ENCODE measurements at places on chromosomes 1 and 21.

- no peak for DNase-seq
These were observed 7.0 kb downstream of the TMEM63A start for GRCh38 chr1:225875044-225875815.

DNA sequence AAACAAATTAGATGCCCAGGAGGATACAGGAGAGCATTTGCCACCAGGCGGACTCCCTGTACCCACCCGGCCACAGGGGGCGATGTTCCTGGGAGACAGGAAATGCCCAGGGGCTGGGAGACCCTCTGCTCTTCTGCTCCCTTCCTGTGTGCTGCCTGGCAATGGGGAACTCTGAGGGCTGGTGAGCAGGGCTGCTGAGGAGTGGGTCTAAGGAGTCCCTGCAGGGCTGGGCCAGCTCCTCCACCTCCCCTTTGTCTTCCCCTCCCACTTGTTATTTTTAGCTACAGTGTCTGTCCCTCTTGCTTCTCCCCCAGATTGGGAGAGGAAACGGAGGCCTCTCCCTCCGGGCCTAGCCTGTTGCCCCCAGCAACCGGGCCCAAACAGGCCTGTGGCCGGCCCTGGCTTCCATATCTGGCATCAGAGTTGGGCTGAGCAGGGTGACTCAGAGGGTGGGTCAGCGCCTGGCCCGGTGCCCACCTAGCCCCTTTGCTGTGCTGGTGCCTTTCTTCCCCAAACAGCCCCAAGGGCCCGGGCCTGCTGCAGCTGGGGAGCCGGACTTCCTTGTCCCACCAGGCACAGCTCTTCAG lies 11.6 kb downstream of the LMNA start:
- DNase-seq: peak; percentile 93

GRCh38 chr1:200035956-200036618 lies 8.6 kb downstream of the NR5A2 start:
- DNase-seq: no peak

DNA sequence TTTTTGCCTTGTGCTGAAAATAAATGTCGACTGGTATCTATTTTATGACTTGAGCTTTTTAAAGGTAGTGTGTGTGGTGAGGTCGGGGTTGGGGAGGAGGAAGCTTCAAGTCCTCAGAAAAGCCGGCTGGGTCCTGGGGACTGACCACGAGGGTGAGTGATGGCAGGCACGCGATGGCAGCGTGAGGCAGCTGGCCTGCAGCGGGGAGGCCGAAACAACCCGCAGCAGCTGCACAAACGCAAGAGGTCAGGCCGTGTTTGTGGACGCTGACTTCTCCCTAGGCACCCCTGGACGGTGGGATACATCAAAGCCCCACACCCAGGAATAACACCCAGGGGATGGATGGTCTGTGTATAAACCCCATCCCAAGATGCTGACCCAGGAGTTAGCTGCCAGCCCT lies 51.4 kb downstream of the ZBTB18 start:
- DNase-seq: no peak

GRCh38 chr1:21318714-21319159 lies 28.5 kb upstream of the ECE1 start:
- DNase-seq: no peak

DNA sequence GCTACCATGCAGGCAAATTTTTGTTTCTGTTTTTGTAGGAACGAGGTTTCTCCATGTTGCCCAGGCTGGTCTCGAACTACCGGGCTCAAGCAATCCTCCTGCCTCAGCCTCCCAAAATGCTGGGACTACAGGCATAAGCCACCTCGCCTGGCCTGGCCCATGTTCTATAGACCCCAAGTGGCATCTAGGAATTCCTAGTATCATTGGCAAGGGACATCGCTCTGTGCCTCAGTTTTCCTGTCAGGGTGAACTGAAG lies 14.5 kb downstream of the NES start:
- DNase-seq: no peak

DNA sequence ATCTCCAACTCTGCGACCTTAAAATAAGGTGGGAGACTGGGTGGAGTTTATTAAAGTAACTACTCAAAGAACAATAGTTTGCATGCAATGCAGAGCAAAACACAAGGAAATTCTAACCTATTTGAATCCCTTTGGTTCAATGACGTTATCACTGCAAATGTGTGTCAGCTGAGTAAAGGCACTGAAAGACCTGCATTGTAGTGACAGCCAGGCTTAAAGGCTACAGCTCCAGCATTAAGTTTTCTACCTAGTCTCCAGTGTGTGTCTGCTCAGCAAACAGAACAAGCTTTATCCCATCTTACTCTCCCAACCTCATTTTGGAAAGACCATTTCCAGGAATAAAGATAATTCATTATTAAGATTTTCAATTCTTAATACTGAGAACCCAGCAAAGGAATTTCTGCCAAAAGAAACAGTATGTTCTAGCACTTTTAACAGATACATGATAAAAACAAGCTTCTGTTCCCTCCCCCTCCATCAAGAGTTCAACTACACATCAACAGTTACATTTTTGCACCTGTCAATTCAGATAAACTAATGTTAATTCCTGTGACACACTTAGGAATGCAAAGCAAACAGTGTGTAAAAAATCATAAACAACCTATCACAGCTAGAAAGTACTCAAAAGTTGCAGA lies 14.2 kb downstream of the PTP4A2 start:
- DNase-seq: no peak

DNA sequence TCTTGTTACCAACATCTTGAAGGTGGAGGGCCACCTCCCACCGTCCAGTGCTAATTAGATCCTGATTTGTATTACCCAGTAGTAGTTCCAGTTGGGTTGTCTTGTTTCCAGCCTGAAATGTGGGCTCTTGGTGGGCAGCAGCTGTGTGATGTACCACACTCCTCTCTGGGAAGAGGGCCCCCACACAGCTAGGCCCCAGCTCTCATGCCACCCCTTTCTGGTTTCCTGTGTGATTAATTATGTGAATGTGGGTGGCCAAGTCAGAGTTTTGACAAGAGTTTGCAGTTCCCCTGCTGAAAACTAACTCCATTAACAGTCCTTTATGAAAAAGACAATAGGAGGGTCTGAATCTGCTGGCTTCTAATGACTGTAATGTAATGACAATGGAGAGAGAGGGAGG lies 3.8 kb downstream of the HMGB4 start:
- DNase-seq: no peak

- DNase-seq: no peak
These were observed 30.1 kb downstream of the SZRD1 start for GRCh38 chr1:16397120-16397519.

- DNase-seq: no peak
These were observed 74.3 kb downstream of the CEP350 start for GRCh38 chr1:180028864-180029263.

- no peak for DNase-seq
These were observed 387.8 kb upstream of the RUNX1 start for GRCh38 chr21:35436899-35437298.

DNA sequence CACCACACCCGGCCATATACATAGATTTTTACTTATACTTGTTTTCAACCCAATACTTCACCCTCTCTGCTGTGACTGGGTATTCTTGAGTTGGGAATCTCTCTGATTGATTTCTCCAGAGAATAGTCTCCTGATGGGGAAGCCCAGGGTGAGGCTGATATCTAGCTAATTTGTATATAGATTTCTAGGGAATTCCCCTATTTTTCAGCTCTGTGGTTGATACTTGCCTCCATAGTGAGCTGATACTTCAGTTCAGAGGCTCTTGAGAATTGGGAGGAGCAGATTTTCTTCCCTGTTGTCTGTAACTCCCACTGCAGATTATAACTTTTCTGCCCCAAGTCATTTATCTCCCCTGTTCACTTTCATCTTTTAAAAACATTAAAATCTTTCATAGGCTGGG lies 14.5 kb upstream of the SH3BGRL3 start:
- DNase-seq: no peak

- no peak for DNase-seq
These were observed 159.0 kb upstream of the ZNHIT6 start for GRCh38 chr1:85867189-85867588.

- peak; percentile 94 for DNase-seq
These were observed 11.1 kb upstream of the S100A11 start for GRCh38 chr1:152047730-152048415.

DNA sequence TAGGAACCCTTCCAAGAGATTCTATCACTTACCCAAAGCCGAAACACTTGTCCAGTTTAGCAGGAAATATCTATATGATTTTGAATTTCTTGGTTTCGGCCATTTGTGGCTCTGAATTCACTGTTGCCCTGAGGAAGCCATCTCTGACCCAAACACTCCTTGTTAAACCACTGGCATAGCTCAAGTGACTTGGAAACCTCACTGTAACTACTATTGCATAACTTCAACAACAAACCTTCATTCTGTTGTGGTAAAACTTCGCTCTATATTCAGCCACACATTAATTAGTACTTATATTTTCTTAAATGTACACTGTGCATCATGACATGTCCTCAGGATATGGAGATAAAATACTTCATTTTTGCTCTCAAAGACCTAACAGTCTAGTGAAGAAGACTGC lies 63.2 kb downstream of the ST6GALNAC3 start:
- DNase-seq: no peak

DNA sequence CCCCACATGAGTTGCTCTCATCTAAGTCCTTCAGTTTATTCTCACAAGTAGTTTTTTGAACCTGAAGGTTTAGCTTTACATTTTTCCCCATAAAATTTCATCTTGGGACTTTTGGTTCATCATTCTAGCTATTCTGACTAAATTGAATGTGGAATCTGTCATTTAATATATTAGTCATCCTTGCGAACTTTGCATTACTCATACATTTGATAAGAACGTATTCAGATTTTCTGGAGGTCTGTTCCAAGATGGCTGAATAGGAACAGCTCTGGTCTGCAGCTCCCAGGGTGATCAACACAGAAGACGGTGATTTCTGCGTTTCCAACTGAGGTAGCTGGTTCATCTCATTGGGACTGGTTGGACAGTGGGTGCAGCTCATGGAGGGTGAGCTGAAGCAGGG lies 59.8 kb upstream of the CSF1 start:
- no peak for DNase-seq

DNA sequence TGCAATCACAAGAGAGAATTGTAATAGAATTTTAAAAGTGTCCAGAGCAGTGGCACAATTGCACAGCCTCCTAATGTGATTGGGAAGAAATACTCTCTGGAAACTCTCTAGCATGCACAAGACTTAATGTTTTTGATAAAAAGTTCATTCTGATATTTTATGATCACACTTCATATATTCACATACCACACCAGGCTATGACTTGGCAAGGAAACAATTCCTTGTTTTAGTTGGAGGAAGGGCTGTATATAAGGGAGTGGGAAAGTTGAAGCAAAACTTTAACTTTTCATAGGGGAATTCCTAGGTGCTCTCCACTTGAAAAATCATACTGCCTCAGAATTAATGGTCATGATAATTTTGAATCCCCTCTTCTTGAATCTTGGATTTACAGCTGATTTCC lies 61.5 kb upstream of the ASB17 start:
- DNase-seq: no peak

- DNase-seq: no peak
These were observed 50.6 kb downstream of the UCK2 start for GRCh38 chr1:165877940-165878556.

- peak; percentile 86 for DNase-seq
These were observed 2.4 kb downstream of the RUSC1 start for GRCh38 chr1:155322953-155323728.

GRCh38 chr1:1020415-1021009 lies 592 bp downstream of the AGRN start:
- DNase-seq: no peak

- DNase-seq: no peak
These were observed 617.4 kb upstream of the ADAMTS5 start for GRCh38 chr21:27584256-27584655.

GRCh38 chr1:55741516-55741915 lies 526.4 kb upstream of the USP24 start:
- no peak for DNase-seq

- DNase-seq: no peak
These were observed 61.4 kb upstream of the TNFSF18 start for GRCh38 chr1:173112129-173112528.

DNA sequence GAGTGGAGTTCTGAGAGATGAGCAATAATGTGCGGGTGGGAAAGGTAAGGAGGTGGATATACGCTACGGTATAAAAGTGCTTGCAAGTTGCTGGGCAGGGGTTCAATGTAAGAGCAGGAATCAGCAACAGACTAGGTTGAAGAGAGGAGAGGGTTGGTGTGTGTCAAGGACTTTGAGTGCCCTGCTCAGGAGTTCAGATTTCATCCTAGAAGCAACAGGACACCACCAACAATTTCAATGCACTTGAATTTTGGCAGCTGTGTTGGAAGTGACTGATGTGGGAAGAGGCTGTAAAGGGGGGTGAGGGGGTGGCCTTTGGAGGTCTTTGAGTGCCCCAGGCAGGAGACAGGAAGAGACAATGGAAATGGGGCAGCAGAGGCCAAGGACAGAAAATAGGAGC lies 57.3 kb downstream of the RHOU start:
- no peak for DNase-seq

GRCh38 chr1:33433509-33434362 lies 2.8 kb upstream of the PHC2 start:
- DNase-seq: peak; percentile 90

- no peak for DNase-seq
These were observed 32.2 kb upstream of the PCBP3 start for GRCh38 chr21:45611296-45611695.

DNA sequence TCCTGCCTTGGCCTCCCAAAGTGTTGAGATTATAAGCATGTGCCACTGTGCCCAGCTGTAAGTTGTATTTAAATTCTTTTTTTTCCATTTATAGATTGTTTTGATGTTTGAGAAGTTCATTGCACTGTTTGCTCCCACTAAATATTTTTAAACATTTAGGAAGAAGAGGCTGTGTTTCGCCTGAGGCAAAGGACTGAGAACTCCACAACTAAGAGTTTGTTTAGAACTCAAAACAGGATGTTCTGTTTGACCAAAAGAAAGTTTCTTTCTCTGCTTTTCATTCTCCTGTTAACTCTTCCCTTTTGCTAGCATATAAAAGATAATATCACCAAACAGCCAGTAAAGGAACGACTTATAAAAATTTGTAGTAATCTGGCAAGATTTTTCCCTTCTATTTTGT lies 87.0 kb downstream of the RUNX1 start:
- no peak for DNase-seq

GRCh38 chr1:25713961-25714360 lies 86.0 kb upstream of the SELENON start:
- no peak for DNase-seq
